ENCODE measurements at places on chromosomes 2 and 18.

- no peak for DNase-seq
Measured at GRCh38 chr2:68739595-68740399, 5.2 kb downstream of the ARHGAP25 start.

DNA sequence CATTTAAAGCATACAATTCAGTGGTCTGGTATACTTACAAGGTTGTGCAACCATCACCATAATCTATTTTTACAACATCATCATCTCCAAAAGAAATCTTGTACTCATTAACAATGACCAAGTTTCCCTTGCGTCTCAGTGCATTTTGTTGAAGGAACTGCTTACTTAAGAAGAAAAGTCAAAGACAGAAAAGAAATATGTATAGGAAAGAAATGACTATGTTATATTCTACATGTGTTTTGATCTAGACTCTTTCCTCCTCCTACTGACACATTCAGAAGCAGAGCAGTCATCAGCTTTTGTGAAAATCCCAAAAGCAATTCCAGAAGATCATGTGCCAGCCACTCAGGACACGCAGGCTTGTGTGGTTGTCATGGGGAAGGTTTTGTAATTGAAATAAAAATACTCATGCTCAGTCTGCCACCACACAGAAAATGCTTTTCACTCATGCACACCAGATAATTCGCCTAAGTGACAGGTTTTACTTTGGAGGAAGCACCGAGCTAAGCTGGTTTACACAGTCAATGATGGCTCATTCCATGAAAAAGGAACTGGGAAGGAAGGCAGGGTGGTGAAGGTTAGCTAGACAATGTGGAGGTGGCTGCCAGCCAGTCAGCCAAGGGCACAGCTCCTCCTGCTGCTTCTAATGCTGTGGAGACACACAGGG lies 158.5 kb upstream of the REV1 start:
- DNase-seq, result no peak

GRCh38 chr2:33304032-33304864 lies 172.2 kb upstream of the RASGRP3 start:
- no peak for DNase-seq

DNA sequence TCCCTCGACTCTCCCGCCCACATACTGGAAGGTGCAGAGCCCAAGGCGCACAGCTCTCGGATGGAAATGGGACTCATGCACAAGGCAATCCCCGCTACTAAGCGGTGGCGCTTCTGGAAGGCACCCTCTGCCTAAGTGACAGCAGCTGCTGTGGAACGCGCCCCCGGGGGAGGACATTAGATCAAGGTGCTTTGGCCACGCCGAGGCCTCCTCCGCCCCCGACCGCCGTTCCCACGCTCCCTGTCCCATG lies 202 bp downstream of the MCEE start:
- no peak for DNase-seq

DNA sequence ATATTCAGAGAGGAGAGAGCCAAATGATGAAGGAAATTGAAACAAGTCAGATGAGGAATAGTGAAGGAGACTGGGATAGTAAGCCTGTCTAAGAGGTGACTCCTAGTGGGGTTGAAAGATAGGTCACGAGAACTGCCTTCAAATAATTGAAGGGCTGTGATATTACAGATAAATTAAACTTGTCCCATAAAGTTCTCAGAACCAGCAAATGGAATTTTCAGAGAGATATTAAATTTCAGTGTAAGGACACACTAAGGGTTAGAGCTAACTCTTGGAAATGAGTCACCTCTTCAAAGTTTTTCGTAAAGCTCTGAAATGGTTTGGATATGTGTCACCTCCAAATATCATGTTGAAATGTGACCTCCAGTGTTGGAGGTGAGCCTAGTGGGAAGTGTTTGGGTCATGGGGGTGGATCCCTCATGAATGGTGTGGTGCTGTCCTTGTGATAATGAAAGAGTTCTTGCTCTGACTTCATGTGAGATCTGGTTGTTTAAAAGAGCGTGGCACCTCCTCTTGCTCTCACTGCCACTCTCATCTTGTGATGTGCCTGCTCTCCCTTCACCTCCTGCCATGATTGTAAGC lies 87.3 kb downstream of the BABAM2 start:
- no peak for DNase-seq

- DNase-seq, result no peak
Measured at GRCh38 chr2:238635647-238636051, 208.9 kb downstream of the ASB1 start.

GRCh38 chr2:58098254-58099095 lies 51.9 kb downstream of the VRK2 start:
- DNase-seq, result no peak

DNA sequence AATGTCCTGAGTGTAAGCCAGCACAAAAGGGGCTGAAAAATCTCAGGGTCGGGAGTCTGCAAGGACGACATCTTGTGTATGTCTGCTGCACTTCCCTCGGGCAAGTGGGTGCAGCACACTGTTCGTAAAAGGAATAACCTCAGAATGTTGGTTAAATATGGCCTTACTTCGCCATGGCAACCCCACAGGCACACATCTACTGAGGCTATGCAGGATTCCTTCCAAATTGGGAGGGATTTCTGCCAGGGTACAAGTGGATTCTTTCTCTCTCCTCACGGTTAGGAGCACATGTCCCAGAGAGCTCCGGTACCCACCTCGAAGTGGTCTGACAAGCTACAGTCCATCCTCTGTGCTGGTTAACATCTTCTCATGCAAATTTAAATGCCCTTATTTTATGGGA lies 277.7 kb upstream of the PXDN start:
- no peak for DNase-seq

DNA sequence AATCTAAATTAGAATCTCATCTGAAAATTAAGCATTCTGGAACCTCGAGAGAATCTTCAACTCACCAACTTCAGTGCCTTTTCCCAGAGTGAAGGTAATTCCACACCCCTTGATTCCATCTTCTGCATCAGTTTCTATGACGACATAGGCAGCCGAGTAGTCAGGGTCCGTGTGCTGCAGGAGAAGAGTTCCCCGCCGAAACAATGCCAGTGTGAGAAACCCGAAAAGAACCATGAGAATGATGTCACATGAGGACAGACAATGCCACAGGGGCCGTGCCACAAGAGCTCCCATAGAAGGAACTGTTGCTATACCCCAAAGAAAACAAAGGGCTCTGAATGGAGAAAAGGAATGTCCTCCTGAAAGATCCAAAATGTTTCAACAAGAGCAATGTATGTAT lies 6.0 kb downstream of the ENOSF1 start:
- no peak for DNase-seq

GRCh38 chr2:85804583-85804982 lies 50.8 kb downstream of the ATOH8 start:
- DNase-seq, result no peak

DNA sequence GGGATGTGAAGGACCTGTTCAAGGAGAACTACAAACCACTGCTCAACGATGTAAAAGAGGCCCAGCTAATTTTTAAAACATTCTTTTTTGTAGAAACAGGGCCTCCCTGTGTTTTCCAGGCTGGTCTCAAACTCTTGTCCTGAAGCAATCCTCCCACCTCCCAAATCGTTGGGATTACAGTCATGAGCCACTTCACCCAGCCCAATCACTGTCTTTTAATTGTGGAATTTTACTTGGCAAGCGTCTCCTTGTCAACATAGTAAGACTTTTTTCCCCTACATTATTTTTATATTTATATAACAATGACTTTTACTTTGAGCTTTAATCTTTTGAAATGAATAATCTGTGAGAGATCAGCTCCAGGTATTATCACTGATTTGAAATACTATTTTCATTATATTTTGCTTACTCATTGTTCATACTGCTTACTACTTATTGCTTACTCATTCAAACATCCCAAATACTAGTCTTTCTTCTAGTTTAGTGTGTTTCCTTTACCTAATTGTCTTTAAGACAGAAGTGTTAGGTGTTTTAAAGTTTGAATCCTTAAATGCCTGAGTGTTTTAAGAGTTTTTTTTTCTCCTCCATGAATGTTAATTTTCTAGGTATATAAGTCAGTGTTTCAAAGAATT lies 48.9 kb downstream of the PTPN4 start:
- DNase-seq, result no peak

DNA sequence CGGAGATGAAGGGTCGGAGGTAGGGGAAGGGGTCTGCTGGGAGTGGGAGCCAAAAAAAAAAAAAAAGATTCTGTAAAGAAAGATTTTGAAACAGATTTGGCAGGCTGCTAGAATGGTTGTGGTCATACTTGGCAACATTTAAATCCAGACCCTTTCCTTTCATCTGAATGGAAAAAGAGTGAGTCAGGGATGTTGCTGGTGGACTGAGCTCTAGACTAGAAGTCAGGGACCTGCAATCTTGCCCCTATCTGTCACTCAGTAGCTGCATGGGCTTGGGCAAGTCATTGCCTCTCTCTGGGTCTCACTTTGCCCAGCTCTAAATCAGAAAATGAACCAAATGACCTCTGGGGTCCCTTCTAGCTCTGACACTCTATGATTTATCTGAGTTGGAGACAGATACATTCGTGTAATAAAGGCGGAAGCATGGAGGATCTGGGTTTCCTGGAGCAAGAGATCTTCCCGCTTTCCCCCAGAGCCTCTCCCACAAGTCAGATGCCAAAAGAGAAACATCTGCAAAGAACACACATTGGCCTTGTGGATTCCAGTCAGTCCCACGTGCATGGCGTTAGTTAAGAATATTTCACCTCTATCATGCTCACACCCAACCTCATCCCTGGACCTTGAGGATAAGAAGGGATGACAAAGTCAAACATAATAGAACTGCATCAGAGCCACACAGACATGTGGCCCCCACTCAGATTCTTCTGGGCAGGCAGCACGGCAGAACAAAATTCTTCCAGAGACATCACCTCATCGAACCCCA lies 58.5 kb downstream of the ADD2 start:
- peak; percentile 10 for DNase-seq

GRCh38 chr2:3344897-3345296 lies 32.7 kb downstream of the EIPR1 start:
- no peak for DNase-seq

GRCh38 chr2:171210864-171211431 lies 50.3 kb upstream of the TLK1 start:
- DNase-seq, result peak; percentile 71

DNA sequence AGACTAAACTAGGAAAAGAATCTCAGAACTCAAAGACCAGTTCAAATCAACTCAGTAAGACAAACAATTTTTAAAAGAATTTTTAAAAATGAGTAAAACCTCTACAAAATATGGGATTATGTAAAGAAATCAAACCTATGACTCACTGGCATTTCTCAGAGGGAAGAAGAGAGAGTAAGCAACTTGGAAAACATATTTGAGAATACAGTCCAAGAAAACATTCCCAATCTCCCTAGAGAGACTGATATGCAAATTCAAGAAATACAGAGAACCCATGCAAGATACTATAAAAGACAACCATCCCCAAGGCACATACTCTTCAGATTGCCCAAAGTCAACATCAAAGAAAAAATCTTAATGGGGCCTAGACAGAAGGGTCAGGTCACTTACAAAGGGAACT lies 162.7 kb downstream of the WDPCP start:
- no peak for DNase-seq

- DNase-seq, result no peak
Measured at GRCh38 chr2:212337036-212337435, 201.6 kb downstream of the ERBB4 start.

GRCh38 chr2:234478121-234478858 lies 18.6 kb downstream of the ARL4C start:
- DNase-seq, result peak; percentile 72

DNA sequence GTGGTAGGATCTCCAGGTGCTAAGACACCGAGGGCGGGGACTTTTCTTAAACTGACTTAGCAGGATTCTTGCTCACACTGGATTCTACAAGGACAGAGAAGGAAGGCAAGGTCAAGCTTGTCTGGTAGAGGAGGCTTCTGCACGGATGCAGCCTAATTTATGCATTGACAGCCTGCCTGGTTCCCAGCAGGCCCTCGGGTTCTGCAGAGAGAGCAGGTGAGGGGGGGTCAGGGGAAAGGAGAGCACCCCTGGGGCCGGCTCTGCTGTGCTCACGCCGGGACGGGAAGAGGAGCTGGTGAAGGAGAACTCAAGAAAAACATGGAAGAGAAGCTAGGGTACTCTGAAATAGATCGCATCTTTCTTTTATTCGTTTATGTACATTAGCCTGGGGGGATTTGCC lies 46.4 kb downstream of the ADI1 start:
- no peak for DNase-seq

DNA sequence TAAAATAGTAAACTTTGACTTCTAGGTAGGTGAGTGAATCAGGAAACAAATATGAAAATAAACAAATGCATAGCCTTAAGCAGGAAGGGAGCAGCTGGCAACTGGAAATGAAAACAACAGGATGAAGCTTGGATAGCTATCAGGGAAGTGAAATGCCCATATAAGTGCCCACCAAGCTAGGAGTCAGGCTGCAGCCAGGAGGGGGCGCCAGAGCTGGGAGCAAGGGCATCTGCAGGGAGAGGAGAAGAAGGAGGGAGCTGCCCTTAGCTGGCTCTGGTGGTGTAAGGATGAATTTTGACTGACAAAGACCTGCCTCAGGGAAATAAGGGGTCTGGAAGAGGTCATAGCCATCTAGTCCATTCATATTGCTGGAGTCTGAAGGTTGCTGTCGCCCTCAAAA lies 298.3 kb downstream of the TDRD15 start:
- no peak for DNase-seq

DNA sequence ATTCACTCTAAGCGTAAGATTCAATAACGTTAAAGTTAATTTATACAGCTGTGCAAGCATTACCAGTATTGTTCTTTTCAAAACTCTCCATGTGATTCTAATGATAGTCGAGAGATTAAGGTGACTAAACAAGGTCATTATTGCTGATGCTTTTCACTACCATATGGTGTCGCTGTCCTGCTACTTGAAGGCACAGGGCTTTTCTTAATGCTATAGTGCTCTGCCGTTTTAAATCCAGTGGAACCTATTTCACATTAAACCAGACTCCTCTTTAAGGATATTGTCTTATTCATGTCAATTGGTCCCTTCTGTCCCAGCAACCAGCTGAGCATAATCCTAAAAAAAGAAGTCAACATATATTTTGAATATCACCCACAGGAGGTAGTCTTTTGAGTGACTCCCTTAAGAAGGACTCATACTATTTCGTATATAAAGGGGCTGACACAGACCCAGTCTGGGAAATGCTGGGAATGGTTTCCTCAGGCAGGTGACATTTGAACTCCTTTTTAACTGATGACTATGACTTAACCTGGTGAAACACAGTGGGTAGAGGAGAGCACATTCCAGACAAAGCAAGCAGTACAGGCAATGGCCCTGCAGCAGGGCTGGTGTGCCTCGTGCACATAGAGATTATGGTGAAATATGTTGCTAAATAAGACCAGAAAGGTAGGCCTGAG lies 53.9 kb upstream of the CYTIP start:
- DNase-seq, result no peak

DNA sequence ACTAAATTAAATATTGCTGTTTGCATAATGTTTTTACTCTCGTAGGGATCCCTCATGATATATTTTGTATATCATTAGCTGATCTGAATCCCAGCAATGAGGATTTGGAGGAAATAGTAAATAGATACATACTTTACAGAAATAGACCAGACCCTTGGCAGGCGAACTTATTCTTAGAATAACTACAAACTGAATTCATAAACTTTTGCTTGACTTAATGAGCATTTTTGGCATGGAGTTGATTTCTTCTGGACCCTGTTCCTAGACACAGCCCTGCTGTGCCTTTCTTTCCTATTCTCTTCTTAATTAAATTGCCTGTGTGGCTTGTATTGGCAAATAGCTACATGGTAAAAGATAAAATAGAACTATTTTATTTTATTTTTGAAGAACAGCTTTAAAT lies 145.9 kb downstream of the GREB1L start:
- DNase-seq, result no peak

- DNase-seq, result no peak
Measured at GRCh38 chr18:34611904-34612303, 98.2 kb upstream of the DTNA start.
